ENCODE measurements at places on chromosomes 1 and 21.

GRCh38 chr1:198901266-198901665 lies 262.4 kb downstream of the PTPRC start:
- no peak for DNase-seq

DNA sequence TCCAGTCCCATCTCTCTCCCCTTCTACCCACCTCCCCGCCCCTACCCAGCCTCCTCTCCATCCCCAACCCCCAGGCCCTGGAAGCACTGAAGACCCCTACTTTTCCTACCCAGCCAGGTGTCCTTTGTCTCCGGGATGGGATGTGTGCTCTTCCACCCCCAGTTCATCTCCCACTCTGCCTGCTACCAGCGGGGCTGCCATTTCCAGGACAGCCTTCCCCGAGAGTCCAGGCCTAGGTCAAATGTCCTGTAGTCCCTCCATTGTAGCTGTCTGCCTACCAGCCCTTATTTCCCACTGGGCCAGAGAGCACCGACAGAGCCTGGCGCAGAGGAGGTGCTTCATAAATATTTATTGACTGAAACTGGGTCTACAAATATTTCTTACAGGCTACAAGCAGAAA lies 72.0 kb upstream of the TLR5 start:
- DNase-seq: no peak

GRCh38 chr1:98733782-98734112 lies 72.2 kb downstream of the SNX7 start:
- no peak for DNase-seq

GRCh38 chr1:61119085-61119484 lies 36.7 kb downstream of the NFIA start:
- no peak for DNase-seq

DNA sequence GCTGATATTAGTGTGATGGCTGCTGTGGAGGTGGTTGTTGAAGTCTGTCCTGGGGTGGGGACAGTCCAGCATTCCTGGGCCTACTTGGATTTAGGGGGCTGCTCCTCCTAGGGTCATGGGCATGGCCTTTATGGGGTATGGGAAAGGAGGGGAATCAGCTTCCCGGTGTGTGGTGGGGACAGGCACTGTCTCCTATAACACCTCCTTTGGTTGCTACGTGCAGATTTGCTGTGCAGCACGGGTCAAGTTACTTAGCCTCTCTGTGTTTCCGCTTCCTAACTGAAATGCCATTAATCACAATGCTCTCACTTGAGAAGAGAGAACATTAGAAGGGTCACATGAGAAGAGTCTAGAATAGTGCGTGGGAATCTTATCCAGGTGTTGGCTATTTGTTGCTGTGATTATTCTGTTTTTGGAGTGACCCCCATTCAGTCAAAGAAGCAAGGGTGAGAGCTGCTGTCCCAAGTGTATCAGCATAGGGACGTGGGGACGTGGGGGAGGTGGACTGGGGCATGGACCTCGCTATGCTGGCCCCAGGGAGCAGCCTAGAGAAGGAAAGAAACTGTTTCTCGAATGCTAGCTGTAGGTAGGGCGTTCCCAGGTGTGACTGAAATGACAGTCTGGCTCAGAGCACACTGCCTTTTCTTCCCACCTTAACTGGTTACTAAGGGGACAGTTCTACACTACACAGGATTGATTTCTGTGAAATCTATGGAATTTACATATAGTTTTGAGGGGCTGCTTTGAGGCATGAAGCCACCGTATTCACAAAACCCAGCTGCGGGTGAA lies 19.9 kb downstream of the SOX13 start:
- DNase-seq: no peak

DNA sequence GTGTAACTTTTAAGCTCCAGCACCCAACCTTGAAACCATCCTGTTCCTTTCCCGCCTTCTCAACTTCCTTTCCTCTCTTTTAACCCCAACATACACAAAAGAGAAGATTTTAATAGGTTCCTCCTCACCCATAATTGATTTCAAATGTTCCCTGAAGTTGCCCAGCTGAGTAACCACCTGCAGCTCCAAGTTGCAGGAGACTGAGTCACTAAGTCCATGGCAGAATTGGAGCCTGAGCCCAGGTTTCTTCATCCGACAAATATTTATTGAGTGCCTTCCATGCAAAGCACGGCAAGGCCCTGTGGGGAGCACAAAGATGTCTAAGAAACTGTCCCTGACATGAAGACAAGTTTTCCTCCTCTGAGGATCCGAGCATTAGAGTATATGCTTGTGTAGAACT lies 97.7 kb downstream of the PAPPA2 start:
- no peak for DNase-seq

GRCh38 chr1:198340139-198340538 lies 183.3 kb downstream of the NEK7 start:
- no peak for DNase-seq

GRCh38 chr1:183589874-183590243 lies 400 bp downstream of the NCF2 start:
- DNase-seq: no peak

GRCh38 chr1:169106921-169107602 lies 572 bp downstream of the ATP1B1 start:
- DNase-seq: peak; percentile 31

DNA sequence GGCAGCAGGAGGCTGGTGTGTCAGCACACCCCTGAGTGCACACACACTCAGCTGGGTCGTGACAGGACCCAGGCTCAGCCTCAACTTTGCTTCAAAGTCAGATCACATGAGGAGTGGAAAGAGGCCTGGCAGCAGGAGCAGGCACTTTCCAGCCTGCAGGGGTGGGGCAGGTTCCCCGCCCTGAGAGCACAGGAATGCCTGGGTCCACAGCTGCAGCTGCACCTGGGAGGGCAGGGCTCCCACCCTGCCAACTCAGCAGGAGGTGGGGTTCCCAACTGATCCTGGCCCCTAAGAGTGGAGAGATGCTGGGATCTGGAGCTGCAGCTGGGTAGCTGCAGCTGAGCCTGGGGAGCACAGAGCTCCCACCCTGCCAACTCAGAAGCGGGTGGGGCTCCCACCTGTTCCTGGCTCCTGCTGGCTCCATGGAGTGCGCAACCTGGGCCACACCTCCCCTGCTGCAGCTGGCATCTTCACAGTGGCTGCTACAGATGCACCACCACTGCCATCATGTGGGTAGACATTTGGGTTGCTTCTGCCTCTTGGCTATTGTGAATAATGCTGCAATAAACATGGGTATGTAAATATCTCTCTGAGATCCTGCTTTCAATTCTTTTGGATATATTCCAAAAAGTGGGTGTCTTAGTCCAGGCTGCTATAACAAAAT lies 415.4 kb downstream of the TTLL7 start:
- DNase-seq: peak; percentile 25

GRCh38 chr1:220843481-220844011 lies 35.7 kb upstream of the HLX start:
- no peak for DNase-seq

DNA sequence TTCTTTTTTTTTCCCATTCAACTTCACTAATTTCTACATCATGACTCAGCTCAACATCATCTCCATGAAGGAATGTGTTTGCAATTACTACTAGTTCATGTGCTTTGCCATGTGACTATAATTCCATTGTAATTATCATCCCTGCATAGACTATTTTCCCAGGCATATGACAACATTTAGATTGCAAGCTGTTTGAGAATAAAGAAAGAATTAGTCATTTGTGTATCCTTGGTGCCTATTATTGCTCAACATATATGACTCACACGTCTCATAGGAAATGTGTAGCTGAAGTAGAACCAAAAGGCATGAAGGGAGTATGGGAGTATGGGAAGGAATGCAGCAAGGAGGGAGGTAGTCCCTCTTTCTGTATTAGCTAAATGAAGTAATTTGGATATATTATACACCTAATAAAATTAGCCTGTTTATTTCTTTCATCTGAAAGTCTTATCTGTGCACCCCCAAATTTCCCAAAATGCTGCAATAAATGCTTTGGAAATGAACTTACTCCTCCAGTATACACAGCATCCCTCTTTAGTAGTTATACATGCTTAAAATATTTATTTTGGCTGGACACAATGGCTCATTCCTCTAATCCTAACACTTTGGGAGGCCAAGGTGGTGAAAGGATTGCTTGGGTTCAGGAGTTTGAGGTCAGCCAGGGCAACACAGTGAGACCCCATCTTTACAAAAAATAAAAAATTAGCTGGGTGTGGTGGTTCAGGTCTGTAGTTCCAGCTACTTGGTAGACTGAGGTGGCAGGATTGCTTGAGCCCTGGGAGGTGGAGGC lies 316.9 kb upstream of the ADGRL4 start:
- no peak for DNase-seq

DNA sequence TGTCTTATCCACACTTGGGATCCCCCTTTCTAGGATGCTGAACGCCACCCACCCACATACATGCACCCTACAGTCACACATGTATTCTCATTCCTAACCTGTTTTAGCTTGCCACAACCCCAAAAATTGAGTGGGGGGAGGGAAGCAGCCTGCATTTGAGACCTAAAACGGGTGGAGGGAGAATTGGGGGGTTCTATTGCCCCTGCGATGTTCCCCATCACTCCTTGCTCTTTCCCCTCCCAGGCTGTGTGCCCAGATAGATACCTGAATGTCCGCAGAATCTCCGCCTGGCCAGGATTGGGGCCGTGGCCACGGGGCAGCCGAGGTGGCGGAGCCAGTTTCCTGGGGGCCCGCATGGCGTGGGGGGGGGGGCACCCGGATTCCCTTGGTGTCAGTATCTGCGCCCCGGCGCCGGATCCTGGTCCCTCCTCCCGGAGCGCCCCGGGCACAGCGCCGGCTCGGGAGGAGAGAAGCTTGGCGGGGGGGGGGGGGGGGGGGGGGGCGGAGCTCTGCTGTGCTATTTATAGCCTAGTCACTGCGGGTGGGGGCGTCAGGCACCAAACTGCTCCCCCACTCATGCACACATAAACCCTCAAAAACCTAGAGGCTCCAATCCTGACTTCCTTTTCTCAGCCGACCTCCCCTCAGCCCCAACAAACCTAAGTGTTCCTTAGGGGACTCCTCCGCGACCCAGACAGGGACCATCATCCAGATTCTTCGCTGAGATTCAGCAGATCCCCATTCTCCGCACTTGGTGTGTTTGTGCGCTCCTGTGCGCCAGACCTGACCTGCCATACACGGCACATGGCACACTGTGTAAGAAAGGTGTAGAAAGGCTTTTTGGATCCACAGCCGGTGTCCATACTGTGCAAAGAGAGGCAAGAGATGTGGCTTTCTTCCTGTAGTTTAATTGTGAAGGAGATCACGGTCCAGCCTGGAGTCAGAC lies 1.9 kb downstream of the ANKRD34A start:
- peak; percentile 60 for DNase-seq

DNA sequence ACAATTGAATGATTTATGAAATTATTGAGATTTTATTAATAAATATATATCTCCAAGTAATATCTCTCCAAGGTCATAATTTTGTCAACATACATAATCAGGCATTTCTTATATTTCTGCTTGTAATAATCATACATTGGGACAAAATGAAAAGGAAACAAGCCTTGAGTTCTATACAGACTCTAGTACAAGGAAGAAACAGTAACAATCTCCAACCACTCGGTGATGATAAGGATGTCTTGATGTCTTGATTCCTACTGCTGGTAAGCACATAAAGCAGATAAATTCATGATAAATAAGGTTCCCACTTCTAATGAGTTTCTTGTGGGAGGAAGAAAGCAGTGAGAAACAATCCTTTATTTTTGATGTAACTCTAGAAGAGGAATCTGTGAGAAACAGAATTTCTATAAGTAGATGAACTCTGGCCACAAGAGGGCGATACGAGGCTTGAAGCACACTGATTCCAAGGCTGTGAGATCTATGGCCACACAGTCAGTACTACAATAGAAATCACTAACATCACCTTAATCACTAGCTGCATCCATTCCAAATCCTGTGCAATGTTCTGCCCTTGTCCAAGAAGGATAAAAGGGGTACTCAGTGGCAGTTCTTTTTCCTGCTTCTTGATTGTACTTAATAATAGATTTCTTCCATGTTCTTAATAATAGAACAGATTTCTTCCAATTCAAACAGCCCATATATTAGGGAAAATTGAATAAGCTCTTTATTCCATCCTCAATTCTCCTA lies 41.4 kb upstream of the LRRC8B start:
- DNase-seq: peak; percentile 89

DNA sequence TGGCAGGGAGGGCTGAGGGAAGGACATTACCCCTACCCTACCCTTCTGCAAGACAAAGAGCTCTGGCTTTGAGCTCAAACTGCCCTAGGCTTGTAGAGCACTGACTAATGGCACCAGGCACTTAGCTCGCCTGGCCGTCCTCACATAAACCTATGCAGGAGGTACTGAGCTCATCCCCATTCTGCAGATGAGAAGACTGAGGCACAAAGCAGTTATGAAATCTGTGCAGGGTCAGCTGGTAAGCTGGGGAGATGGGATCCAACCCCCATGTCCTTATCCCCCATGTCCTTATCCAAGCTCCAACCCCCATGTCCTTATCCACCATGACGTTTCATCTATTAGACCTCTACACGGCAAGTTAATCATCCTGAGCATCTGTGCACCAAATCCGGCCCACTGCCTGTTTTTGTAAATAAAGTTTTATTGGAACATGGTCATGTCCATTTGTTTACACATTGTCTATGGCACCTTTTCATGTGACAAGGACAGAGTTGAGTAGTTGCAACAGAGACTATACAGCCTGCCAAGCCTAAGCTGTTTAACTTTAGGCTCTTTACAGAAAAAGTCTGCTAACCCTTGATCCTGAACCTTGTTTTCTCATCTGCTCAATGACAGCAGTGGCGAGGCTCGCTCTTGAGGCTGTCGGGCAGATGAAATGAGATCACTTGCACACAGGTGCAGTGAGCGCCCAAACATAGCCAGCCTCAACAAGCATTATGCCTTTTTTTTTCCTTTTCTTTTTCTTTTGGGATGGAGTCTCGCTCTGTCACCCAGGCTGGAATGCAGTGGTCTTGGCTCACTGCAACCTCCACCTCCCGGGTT lies 86.8 kb downstream of the FBXO2 start:
- no peak for DNase-seq

GRCh38 chr21:45152265-45152746 lies 77.9 kb downstream of the ADARB1 start:
- DNase-seq: peak; percentile 77

DNA sequence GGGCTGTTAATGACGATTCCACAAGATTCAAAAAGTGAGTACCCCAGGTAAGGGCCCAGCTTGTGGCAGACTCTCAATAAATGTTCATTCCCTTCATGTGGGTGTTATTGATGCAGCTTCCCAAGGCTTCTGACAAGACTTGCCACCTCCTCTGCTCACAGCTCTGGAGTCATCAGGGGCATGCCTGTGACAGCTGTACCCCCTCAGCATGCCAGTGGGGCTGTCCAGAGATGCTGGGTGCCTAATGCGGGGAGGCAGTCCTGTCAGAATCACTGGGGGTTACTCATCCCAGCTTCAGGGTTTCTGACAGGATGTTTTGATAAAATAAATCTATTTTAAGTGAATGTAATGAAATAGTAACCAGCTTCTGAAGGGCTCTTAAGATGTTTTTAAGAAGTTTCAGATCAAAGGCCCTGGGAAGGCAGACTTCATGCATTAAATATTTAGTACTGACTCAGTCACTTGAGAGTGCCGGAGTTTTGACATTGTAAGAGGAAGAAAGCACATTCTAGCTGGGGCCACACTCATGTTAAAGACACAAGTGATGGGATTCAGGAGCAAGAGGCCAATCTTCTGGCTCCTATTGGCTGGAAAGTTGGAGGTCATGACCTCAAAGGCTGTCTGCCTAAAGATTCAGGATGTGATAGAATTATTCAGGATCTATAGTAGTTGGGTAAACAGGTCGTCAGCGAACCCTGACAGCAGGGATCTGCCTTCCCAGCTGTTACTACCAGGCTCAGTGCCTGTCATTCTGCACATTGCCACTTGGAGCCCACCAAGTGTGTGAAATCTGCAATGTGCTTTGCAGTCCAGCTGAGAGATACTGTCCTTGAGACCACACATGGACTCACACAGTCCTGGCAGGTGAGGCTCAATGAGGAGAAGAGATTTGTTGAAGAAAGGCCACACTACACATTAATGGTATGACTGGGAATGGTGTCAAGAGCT lies 239.6 kb upstream of the BEND5 start:
- no peak for DNase-seq
